ENCODE measurements at places on chromosomes 3 and 15.

- no peak for DNase-seq
Measured at GRCh38 chr3:33360136-33360825, 79.9 kb downstream of the UBP1 start.

DNA sequence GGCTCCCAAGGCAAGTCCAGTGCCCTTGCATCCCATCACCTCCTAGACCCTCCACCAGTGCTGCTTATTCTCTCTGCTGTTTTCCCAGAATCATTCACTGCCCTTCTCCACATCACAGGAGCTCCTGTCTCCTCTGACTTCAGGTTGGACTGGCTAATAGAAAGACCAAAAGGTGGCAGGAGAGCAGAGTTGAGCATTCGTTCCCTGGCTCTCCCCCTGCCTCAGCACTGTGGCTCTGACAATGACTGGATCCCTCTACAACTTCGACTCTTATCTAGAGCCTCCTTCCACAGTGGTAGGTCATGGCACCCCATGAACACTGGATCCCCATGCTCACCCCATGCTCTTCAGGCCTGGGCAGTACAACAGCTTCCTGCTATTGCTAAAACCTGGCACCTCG, 243.6 kb downstream of the LRRN1 start:
- no peak for DNase-seq

- DNase-seq = no peak
Measured at GRCh38 chr3:22297436-22297835, 546.4 kb upstream of the ZNF385D start.

- no peak for DNase-seq
Measured at GRCh38 chr3:149615731-149616221, 42.0 kb downstream of the WWTR1 start.

- no peak for DNase-seq
Measured at GRCh38 chr15:95970326-95970725, 360.2 kb upstream of the NR2F2 start.
